Activated gamma-delta T cell (primary cell): ENCODE measurements at places on chromosomes 1 and 21.

GRCh38 chr1:93304716-93305138, 41.0 kb upstream of the DR1 start:
- DNase-seq, result no peak

- no peak for DNase-seq
Observed at GRCh38 chr1:64117492-64117891, 85.9 kb upstream of the UBE2U start.

GRCh38 chr1:32215629-32216480, 6.3 kb downstream of the TMEM234 start:
- DNase-seq, result no peak

DNA sequence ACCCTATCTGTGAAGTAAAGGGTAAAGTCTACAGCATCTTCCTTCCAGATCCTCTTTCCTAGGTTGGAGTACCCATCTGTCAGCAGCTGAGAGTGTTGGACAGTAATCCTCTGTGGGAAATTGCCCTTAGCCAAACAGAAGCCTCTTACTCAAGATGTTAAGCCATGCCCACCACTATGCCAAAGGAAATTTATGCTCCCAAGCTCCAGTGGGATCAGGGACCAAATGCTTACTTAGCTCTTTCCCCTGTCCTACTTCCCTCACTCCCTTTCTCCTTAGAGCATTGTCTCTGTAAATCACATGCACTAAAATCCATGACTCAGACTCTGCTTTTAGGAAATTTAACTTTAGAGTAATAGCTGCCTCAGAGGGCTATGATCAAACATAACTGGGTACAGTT, 254.0 kb downstream of the BRINP2 start:
- DNase-seq, result no peak

- DNase-seq, result peak; percentile 90
Observed at GRCh38 chr1:206556750-206557635, 49.7 kb downstream of the RASSF5 start.

DNA sequence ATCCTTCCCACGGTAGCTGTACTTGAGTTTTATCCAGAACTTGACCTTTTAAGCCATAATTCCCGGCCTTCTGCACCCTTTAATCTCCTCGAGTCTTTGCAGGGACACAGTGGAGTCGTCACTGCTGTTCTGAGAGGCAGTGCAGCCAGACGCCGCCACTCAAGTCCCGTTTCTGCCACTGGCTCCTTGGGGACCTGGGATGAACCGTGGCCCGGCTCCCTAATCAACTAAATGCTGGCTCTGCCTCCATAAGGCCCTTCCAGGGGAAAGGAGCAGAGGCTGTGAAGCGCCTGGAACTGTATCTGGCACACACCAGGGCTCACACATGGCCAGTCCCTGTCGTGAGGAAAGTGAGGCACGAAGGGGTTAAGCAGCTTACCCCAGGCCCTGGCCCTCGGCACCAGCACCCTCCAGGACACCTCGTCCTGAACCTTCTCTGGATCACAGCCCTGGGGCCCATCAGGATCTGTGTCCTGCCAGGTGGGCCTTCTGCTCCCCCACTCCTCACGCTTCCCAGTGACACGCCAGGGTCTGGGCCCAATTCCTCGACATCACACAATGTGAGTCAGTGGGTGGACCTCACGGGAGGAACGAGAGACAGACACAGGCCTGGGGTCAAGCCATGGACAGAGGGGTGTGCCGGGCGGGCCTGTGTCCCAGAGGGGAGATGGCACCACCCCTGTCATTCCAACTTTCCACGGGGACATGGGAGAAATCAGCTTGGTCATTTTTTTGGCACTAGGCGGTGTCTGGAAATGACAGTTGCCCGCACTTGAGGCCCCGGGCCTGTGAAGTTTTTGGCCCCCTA, 23.5 kb upstream of the C1orf174 start:
- DNase-seq, result no peak

DNA sequence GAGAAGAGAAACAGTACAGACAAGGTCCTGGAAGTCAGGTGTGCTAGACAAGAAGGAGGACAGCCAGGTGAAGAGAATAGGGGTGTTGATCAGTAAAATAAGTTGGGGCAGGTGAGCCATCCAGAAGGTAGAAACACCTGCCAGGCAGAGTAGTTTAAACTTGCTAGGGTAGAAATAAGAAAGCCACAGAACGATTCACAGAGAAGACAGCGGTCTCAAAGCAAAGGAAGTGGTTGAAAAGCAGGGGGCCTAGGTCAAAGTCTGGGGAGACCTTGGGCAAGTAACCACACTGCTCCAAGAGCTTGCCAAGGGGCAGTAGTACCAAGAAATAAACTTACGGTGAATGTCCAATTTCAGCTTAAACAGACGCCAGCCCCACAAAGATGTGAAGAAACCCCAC, 116.6 kb upstream of the PROX1 start:
- no peak for DNase-seq

GRCh38 chr1:64006276-64007051, 197.0 kb upstream of the UBE2U start:
- DNase-seq, result no peak

DNA sequence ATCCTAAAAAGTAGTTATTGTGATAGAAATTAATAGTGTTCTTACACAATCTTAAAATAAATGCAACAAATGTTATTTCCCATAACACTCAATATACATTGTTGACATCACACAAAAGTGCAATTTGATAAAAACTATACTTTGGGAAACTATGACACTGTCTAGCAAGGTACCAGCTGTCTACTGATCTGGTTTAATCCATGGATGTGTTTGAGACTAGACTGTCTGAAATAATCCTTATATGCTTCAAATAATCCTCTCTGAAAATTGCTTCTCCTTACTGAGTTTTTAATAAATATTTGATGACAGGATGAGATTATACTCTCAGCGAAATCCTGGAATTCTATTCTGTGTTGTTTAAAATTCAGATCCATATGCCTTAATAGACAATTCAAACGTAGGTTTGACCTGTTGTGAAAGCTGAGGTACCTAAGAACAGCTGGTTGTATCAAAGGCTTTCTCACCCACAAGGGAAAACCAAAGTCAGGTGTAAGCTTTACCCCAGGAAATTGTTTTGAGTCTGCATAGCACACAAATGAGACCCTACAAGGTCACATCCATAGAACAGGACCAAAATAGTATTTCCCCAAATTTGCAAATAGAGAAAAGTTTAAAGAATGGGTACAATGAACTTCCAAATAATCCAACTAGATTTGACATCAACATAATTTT, 8.8 kb upstream of the GFI1 start:
- no peak for DNase-seq

DNA sequence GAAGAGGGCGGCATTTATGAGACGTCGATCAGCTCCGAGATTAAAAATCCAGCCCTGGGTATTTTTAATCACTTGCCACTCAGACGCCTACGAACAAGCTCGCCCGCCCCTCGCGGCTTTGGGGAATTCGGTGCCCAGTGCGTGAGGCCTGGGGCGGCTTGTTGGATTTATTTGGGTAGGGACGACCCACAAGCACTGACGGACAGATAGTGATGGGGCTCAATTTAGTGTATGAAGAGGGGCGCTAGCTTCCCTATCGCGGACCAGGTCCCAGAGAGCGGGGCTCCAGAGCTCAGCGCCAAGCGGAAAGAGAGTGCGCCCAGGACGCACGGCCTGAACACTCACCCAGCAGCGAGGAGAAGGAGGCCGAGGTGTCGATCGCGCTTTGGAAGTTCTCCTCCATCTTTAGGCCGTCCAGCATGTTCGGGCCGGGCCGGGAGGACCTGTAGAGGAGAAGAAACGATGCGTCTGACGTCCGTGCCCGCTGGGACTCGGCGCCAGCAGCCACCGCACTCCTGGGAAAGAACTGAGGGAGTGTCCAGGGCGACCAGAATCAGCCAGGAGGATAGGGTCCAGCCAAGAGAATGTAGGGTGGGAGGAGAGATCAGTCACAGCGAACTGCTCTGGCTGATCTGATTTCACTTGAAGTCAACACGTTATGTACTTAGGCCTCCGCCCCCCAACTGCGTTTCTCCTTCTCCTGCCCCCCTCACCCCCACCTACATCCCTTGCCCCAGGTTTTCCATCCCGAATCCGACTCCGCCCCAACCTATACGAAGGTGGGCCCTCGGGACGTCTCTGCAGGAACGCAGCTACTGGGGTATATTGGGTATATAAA, 1.2 kb downstream of the LMX1A start:
- no peak for DNase-seq

DNA sequence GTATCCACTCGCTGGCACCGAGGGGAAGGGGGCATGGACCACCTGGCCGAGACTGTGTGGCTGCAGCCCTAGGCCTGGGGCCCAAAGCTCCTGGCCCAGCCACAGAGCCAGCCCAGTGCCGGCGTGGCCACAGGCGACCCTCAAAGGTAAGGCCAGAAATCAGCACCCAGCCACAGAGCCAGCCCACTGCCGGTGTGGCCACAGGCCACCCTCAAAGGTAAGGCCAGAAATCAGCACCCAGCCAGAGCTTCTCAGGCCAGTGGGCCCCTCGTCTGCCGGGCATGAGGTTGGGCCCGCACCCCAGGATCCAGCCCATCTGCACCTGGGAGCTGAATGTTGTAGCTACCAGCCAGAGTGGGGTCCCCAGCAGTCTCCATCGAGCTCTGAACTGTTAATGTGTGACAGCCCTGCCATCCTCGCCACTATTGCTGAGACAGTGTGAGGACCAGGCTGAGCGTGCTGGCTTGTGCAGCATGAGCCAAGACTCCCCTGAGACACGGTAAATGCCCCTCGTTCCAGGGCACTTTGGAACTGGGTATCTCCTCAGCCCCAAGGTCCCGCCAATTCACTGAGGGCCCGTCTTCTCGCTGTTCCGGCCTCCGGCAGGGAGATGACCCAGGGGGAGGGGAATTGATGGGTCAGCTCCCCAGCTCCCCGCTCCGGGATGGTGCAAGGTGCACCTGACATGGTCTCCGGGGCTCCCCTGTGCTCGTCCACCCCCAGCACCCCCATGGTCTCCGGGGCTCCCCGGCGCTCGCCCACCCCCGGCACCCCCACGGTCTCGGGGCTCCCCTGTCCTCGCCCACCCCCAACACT, 4.7 kb upstream of the FTCD start:
- no peak for DNase-seq

DNA sequence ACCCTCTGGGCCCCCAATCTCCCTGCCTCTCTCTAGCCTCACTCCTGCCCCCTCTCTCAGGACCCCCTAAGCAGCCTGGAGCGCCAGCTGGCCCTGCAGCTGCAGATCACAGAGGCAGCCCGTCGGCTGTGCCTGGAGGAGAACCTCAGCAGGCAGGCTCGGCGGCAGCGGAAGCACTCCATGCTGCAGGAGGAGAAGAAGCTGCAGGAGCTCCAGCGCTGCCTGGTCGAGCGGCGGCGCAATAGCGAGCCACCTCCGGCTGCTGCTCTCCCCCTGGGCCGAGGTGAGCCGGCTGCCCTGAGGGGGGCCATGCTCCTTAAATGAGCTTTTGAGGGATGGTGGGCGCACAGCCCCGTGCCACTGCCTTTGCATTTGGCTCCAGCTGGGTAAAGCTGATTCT, 6.2 kb downstream of the INAVA start:
- no peak for DNase-seq

GRCh38 chr1:170661646-170662411, 2.1 kb upstream of the PRRX1 start:
- DNase-seq, result no peak

DNA sequence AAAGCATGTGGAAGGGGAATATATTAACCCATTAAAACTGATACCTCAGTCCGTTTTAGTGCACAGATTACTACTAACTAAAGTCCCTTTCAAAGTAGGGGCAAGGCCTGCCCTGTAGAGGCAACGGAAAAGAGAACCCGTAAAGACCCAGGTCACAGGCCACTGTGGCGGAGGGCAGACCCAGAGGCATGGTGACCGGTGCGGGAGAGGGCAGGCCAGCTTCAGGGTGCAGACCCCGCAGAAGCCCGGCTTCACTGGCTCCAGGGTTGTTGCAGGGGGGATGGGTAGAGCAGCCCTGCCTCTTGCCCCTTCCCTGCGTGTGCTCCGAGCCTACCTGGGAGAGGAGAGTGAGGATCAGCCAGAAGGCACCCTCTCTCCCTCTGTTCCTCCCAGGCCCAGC, 17.7 kb downstream of the CNTN2 start:
- no peak for DNase-seq
